ENCODE measurements at places on chromosomes 2 and 18.

GRCh38 chr2:64414736-64415435, 39.1 kb upstream of the LGALSL start:
- no peak for DNase-seq

- DNase-seq: no peak
Observed at GRCh38 chr18:47343291-47343690, 91.8 kb upstream of the SKOR2 start.

GRCh38 chr2:185318271-185318724, 420.3 kb upstream of the FSIP2 start:
- DNase-seq: no peak

GRCh38 chr2:155377931-155378444, 679.5 kb downstream of the KCNJ3 start:
- DNase-seq: no peak

DNA sequence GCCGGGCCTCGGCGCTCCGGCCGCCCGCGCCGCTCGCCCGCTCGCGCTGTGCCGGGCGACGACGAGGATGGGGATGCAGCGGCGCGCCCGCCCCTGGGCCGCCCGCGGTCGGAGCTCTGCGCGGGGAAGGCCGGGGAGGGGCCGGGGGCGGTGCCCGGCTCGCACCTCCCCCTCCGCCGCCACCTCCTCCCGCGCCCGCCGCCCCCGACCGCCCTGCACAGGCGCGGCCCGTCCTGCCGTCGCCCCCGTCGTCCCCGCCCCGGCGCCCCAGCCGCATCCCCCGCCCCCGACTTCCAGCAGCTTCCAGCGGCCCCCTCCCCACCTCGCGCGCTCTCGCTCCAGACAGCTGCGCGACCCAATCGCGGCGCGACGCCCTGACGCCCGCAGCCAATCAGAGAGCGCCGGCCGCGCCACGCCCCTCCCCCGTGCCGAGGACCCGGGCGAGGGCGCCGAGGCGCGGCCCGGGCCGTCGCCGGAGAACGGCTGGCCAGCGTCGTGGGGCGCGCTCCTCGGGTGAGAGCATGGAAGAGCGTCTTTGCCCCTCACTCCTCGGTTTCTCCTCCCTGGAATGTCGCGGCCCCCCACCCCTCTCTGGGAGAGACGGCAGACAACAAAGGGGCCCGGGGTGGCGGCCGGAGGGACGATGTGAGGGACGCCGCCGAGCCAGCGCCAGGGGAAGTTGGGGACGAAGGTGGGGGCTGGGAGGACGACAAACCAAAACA, at the start of gene MBOAT2:
TSS of gene MBOAT2 (minus strand) at position 69 of the 722 bp plus-strand sequence. CDS start 70 bp downstream, outside the sequence.
- DNase-seq: peak; percentile 39

GRCh38 chr2:156818944-156819343, 382.8 kb downstream of the GPD2 start:
- DNase-seq: no peak

- DNase-seq: no peak
Observed at GRCh38 chr18:78414302-78414701, 565.3 kb upstream of the SALL3 start.

DNA sequence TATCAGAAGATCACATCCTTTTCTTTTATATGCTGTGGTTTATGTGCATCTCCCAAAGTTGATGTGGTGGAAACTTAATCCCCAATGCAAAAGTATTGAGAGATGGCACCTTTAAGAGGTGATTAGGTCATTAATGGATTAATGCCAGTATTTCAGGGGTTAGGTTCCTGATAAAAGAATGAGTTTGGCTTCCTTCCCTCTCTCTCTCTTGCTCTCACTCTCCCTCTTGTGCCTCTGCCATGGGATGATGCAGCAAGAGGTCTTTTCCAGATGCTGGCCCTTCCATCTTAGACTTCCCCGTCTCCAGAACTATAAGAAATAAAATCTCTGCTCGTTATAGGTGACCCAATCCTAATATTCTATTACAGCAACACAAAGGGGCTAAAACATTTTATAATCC, 85.0 kb downstream of the TTC27 start:
- no peak for DNase-seq

- DNase-seq: no peak
Observed at GRCh38 chr2:238158509-238159070, at the start of gene ERFE. ERFE (plus strand) TSS chr2:238158970; CDS start chr2:238159008, 38 bp downstream.

DNA sequence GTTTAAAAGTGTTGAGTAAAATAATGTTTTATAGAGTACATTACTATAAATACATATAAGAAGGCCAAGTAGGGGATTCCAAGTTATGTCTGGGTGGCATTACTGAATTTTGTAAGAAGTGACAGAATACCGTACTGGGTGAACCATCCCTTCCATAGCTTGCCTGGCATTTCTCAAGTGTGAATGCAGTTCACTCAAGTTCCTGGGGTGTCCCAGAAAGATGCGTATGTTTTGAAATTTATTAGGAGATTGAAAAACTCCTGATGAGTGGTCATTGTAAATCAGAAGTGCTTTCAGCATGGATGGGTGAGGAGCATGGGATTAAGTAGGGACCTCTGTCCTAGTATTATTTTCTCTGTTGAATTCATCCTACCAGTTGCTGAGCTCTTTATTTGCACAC, 103.2 kb downstream of the VAPA start:
- no peak for DNase-seq

DNA sequence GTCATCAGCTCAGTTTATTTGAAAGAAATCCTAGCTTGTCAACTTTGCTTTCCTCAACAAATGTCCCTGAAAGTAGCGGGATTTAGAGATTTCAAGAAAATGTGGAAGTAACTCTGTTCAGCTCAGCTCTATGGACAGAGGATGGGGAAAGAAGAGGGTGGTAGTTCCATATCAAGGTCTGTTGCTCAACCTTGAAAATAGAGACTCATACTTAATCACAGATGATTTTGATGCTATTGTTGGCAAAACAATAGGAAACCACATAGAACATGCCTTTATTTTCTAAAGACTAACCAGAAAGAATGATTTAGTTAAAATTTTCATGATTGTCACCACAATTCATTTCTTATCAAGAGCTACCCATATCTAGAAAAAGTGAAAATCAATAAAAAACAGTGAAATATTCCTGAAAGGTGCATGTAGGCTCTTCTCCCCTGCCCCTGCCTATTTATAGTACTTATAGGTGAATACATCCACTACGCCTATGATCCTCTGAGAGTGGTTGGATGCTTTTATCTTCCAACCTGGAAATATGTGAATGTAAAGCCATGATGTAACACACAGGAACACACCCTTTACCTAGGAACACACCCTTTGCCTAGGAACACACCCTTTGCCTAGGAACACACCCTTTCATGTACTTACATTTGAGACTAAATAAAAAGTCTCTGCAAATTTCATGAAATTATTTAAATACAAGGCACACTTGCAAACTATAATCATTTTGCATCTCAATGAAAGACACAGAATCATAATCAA, 65.8 kb downstream of the ETAA1 start:
- DNase-seq: no peak

DNA sequence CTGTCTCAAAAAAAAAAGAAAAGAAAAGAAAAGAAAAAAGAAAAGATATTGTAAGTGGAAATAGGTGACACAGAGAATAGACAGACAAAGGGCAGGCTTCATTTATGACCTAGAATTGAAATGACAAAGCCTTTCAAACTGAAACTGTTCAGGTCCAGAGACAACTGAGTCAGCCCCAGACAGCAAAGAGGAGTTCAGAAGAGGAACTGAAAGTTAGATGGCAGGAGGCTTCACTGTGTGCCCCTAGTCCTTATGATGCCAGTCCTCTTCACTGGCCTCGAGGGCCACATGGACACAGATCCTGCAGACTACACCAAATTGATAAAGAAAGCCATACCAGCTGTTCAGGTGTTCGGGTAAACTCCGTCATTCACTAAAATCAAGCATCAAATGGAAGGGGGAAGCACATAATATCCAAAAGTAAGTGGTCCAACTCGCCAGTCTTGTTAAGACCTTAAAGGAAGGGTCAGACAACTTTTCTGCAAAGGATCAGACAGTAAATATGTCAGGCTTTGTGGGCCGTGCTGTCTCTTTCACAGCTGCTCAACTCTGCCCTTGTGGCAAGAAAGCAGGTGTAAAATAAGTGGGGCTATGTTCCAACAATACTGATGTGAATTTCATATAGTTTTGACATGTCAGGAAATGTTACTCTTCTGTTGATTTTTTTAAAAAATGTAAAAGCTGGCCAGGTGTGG, 231.9 kb upstream of the MGAT5 start:
- no peak for DNase-seq

GRCh38 chr2:15761056-15761455, 169.4 kb downstream of the DDX1 start:
- DNase-seq: no peak

- no peak for DNase-seq
Observed at GRCh38 chr18:59021500-59021899, 118.2 kb upstream of the SEC11C start.

DNA sequence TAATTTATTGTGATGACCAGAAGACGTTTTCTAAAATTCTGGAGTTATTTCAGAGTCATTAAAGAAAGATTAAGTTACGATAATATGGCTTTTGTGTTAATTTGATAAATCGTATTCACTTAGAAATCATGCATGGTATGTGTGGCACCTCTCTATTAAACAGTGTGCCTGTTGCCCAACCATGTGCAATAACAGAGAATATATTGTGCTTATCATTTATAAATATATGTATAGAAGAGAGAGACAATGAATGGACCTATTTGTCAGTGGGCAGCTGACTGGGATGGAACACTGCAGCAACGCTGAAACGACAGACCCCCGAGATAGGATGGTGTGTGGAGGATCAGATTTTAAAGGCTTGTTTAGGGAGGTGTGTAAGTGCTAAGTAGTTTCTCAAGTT, 172.9 kb downstream of the FMNL2 start:
- DNase-seq: no peak

- no peak for DNase-seq
Observed at GRCh38 chr2:43423941-43424261, 171.9 kb downstream of the THADA start.

DNA sequence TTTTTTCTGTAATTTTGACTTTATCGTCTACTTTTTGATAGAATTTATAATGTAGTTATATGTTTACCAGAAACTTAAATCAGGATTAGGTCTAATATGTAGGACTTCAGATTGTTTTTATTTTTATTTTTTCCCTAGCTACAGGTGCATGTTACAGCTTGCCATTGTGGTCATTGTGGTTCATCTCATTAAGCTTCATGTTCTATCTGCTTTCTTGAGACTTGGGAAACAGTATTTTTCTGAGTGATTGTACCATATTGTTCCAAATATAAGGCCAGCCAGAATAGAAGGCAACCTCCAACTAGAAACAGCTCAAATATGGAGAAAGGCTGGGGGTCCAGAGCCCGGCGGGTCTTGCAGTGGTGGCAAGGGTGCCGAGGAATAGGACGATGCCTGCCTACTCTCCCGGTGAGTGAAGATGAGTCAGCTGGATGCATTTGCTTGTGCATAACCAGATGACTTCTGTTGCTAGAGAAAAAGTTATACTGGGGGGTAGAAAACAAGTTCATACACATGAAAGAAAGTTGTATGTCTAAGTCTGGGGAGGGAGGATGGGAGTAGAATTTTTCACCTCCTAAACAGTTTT, 188.4 kb downstream of the CCDC85A start:
- DNase-seq: no peak

GRCh38 chr2:205237524-205237923, 444.8 kb upstream of the NRP2 start:
- no peak for DNase-seq

DNA sequence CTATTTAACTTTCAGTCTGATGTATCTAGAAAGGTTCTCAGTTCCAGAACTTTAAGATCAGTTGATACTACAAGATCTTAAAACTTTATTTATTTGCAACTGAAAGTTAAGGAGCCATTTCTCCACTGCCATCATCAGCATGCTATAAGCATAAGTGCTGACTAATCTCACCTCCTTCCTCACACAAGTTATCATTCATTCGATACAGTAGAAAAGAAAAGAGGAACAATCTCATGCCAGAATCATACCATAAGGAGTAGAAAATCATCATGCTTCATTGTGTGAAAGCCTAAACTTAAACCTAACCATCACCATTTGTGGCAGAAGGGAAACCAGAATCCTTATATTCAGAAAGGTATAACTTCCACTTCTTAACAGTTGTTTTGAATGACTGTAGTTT, 176.6 kb upstream of the NRXN1 start:
- DNase-seq: no peak

DNA sequence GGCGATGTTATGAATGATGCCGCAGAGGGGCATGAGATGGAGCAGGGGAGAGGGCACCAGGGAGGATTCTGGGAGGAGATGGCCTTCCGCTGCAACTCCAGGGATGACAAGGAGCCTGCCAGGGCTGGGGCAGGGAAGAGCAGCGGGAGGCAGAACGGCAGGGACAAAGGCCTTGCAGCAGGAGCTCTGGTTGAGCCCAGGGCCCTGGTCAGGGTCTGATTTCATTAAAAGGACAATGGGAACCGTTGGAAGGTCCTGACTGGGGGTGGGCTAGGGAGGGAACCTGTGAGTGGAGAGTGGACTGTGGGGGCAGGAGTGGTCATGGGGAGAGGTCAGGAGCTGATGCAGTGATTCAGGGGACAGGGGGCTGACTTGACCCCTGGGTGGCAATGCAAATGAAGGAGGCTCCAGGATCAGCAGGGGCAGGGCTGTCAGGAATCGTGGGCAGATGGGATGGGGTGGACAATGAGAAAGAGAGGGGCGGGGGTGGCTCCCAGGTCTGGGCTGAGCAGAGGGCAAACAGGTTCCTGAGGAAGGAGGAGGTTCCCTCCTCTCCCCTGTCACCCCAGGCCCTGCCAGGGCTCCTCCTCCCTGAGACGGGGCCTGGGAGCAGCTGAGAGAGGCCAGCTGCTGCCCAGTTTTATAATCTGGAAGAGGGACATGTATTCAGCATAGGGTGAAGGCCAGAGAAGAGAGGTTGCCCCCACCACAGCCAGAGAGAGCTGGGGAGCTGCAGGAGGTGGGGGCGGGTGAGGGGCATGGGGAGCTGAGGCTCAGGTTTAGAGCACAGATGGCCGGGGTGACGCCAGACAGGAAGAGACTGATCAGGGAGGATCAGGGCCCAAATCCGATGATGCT, 7.3 kb upstream of the DUSP2 start:
- no peak for DNase-seq

GRCh38 chr18:47110492-47111274, 39.6 kb downstream of the HDHD2 start:
- no peak for DNase-seq

All from stimulated activated CD4-positive, alpha-beta T cell treated with anti-CD3 and anti-CD28 coated beads, TNF-alpha, amount 100 ng/mL, for 24 hours (primary cell).